Parietal lobe (tissue), 2 donors: ENCODE measurements at places on chromosomes 4 and X. TPM values are rescaled to one million over a fixed set of nuclear protein-coding genes. Genes with fewer than 3 reads are reported as not detected.

The UGT2B15 gene
- not detected for total RNA-seq

The HSFX3 gene
- not detected for total RNA-seq

The APLN gene
- total RNA-seq = 3.1 TPM

The SLC2A9 gene
- total RNA-seq = 7.2 TPM

The IL2 gene
- not detected for total RNA-seq

The TRPC3 gene
- total RNA-seq = 15.3 TPM

The OCIAD2 gene
- total RNA-seq = 21.0 TPM
